Psoas muscle (tissue), 8 donors: ENCODE measurements at places on chromosomes 1 and 21. TPM values are rescaled to one million over a fixed set of nuclear protein-coding genes. Genes with fewer than 3 reads are reported as not detected.
A peak's percentile ranks its signal among the peaks of the same experiment; 100 is the strongest.

- no peak for DNase-seq
Observed at GRCh38 chr1:32714277-32714676, 11.7 kb upstream of the SYNC start.

- DNase-seq, result peak; percentile 42
Observed at GRCh38 chr1:110673805-110674336, 869 bp downstream of the KCNA3 start.

GRCh38 chr1:216090556-216090955 is 332.7 kb downstream of the USH2A start:
- no peak for DNase-seq

- DNase-seq, result no peak
Observed at GRCh38 chr1:214264976-214265375, 16.0 kb upstream of the SMYD2 start.

GRCh38 chr1:150887018-150887417 is at the start of gene CTXND2:
Gene CTXND2 (plus strand): TSS chr1:150887136. CDS start chr1:150912315, 25,179 bp downstream.
- DNase-seq, result no peak

DNA sequence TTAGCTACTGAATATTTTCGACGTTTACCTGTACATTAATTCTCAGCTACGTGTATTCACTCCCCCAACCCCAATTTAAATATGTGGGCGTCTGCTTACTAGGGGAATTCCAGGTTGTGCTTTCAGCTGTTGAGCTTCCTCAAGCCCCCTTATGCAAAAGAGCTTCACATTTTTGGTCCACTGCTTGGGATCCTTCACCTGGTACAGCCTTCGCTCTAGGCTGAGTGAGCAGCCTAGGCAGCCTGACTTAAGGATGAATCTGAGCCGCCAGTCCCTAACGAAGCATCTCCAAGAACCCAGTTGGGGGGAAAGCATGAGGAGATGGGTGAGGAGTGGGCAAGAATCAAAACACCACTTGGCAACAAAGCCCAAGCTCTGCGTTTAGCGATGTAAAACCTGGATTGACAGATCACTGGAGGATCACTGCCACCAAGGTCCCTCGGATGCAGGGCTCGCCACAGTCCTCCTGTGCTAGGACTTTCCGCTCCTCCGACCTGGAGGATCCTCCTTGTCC is 674 bp downstream of the BCL10 start:
- DNase-seq, result no peak

GRCh38 chr1:172670791-172671190 is 11.9 kb downstream of the FASLG start:
- no peak for DNase-seq

- DNase-seq, result peak; percentile 20
Observed at GRCh38 chr21:34029743-34030528, 43.4 kb upstream of the MRPS6 start.

GRCh38 chr1:39720094-39720999 is 18.3 kb upstream of the PPIE start:
- DNase-seq, result no peak

GRCh38 chr1:9671377-9672140 is 20.0 kb downstream of the PIK3CD start:
- DNase-seq, result no peak

DNA sequence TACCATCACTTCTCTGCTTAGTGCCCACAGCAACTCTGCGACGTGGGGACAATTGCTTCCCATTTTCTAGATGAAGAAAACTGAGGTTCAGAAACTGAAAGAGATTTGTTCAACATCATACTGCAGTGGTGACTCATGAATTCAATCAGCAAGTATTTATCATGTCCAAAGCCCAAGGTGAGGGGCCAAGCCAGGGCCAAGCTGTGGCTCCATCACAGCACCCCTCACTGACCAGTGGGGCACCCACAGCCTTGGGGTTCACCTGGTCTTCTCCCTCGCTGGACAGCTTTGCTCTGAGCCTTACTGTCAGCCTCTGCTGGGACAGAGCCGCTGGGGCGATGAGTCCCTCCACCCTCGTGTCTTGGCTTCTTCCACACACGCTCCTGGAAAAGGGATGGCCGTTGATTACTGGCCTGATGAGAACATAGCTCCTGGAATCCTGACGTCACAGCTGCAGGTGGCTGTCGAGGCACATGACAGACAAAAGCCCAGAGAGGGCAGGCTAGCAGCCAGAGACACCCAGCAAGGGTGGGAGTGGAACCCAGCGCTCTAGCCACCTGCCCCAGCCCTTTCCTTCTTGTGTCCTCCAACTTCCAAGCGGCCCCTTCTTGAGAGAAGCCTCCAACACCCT is 6.2 kb downstream of the EDN2 start:
- DNase-seq, result no peak

- DNase-seq, result no peak
Observed at GRCh38 chr1:217462159-217462558, 168.7 kb downstream of the GPATCH2 start.

DNA sequence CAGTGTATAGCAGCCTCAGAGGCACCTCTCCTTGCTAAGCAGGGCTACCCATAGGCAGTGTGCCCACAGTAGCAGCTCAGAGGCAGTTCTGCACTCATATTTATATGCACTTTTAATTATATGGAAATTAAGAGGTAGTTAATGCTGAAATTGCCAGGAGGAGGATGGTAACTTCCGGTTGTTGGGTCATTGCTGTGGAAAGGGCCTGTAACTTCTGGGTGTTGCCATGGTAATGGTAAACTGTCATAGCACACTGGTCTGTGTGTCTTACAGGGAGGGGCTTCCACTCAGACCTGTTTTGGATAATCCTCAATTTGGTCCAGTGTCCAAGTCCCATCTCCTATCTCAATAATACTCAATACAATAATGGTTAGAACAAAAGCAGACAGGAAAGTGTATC is 7.6 kb downstream of the CFH start:
- no peak for DNase-seq

DNA sequence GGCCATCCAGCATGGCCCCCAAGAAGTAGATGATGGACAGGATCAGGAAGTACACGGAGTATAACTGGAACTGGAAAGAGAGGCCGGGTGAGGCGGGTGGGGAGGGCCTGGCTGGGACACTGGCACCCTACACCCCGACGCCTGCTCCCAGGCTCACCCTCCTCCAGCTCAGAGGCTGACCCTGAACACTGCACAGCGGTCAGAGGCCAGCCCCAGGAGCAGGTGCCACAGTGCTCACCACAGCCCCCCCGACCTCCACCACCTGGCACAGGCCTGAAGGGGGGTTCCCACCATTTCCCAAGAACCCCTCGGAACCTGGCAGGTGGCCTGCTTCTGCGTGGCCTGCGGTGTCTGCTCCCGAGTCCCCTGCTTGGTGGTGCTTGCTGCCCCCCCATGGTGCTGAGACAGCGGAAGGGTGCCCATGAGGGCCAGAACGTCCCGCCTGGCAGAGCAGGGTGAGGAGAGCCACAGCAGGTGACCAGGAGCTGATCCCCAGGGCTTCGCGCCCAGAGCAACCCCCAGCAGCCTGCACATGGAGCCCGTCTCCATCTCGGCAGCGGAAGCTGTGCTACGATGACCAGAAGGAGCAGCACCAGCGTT is 26.1 kb downstream of the SLC19A1 start:
- peak; percentile 51 for DNase-seq

- DNase-seq, result peak; percentile 56
Observed at GRCh38 chr1:15343729-15344128, 66.0 kb upstream of the EFHD2 start.

- DNase-seq, result no peak
Observed at GRCh38 chr1:18608534-18608933, 22.1 kb upstream of the PAX7 start.

DNA sequence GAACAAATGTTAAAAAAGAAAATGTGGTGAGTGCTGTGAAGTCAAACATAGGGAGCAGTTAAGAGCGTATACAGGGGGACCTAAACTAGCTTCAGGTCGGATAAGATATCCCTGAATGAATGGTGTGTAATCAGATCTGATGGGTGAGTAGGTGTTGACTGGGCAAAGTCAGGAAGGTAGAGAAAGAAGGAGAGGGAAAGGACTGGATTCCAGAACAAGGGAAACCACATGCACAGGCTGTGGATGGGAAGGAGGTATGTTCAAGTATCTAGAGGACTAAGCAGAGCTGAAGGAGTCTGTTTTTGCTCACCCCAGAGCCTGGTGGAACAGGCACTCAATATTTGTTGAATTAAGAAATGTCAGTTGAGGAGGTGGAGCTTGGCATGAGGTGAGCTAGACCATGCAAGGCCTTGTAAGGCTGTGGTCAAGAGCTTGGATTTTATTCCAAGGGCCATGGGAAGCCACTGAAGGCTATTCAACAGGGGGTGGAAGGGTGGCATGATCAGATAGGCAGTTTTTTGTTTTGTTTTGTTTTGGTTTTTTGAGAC is 27.4 kb downstream of the MAP7D1 start:
- DNase-seq, result no peak

DNA sequence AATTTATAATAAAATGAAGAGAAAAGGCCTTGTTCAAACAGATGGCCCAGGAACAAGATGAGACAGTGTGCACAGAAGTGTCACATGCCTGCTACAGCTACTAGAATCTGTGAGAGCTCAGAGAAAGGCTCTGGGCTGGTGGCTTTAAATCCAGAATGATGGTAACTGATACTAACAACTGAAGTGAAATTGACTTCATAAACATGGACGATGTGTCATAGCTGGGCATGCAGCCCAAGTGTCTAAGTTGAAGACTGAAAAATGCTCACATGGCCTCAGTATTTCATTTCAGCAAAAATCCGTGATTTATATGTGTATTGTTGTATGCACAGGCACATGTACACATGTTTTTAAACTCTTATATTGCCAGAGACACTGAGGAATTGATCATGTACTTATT is 208.3 kb upstream of the RUNX1 start:
- peak; percentile 68 for DNase-seq

DNA sequence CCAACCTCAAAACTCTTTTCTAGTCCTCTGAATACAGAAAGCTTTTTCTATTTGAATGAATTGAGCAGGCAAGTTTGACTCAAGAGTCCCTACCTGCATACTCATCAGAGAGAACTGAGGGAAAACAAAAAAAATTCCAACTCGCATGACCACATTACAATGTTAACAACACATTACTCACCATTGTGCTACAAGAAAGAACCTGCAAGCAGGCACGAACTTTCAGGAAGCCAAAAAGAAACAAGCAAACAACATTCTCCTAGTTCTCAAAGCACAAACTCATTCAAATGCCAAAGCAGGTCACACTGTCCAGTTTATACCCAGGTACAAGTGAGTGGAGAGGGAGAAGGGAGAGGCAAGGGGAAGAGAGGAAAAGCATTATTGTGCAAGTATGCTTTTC is 14.6 kb downstream of the OTUD7B start:
- no peak for DNase-seq

- DNase-seq, result no peak
Observed at GRCh38 chr1:26020330-26020768, 1.2 kb upstream of the EXTL1 start.

RNU1-1 gene
- 1,745 TPM for total RNA-seq

IFNLR1 gene
- total RNA-seq, result 2.3 TPM

LCE2D gene
- total RNA-seq, result not detected

PADI2 gene
- total RNA-seq, result 198 TPM

PRKAB2 gene
- total RNA-seq, result 50.8 TPM

KLHL12 gene
- 14.8 TPM for total RNA-seq

LGALS8 gene
- total RNA-seq, result 17.8 TPM

MYCL gene
- total RNA-seq, result 0.19 TPM

RPE65 gene
- total RNA-seq, result not detected

AMY2B gene
- total RNA-seq, result 21.9 TPM

GOLT1A gene
- not detected for total RNA-seq
